ENCODE measurements at places on chromosomes 7 and 10. TPM values are rescaled to one million over a fixed set of nuclear protein-coding genes. Genes with fewer than 3 reads are reported as not detected.

The LIPF gene
- total RNA-seq, result not detected

The ZNF467 gene
- total RNA-seq, result 18.5 TPM

The NPFFR1 gene
- total RNA-seq, result 0.03 TPM

The DGKB gene
- 0.96 TPM for total RNA-seq

The STEAP1B gene
- 5.1 TPM for total RNA-seq

The CYP17A1 gene
- not detected for total RNA-seq

The MINDY4 gene
- total RNA-seq, result 20.2 TPM

The PRSS37 gene
- total RNA-seq, result not detected

The OR2A42 gene
- 1.3 TPM for total RNA-seq

The NSUN5 gene
- 20.3 TPM for total RNA-seq

The OR6B1 gene
- total RNA-seq, result not detected

The NRAP gene
- not detected for total RNA-seq

The IFIT3 gene
- total RNA-seq, result 19.0 TPM

The ADD3 gene
- 80.9 TPM for total RNA-seq

The TDRD1 gene
- 0.78 TPM for total RNA-seq

All from aorta (tissue), 5 donors.